ENCODE measurements at places on chromosomes 13 and 19. TPM values are rescaled to one million over a fixed set of nuclear protein-coding genes. Genes with fewer than 3 reads are reported as not detected.

DNA sequence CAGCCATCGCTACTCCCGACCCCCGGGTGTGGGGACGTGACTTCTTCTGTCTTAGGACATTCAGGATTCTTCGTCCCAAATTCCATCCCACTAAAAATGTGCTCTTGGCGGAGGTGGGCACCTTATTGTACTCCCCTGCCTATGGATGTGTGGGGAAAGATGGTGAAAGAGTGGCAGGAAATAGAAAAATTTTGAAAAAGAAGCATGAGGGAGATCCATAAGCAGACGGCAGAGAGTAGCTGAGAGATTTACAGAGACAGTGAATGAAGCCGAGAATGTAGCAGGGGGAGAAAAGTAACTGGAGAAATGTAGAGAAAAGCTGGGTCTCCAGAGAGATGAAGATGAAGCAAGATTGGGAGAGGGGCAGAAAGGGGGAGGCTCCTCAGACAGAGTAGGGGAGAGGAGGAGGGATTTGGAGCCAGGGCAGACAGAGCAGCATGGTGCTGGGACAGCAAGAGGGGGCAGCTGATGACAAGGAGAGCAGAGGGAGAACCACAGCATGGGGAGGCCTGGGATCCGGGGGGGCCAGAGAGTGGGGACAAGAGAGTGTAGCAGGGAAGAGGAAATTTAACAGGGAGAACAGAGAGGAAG, 843 bp downstream of the ZNF610 start:
- DNase-seq: no peak
- H3K36me3 ChIP-seq: no peaks in the 10 kb centered on the region
- peak overlapping the region; percentile 72 for H3K27ac ChIP-seq
- peak overlapping the region; percentile 57 for H3K4me3 ChIP-seq

GRCh38 chr19:42270346-42271044, 1.4 kb downstream of the CIC start:
- peak overlapping the region; percentile 94 for H3K27ac ChIP-seq
- peak; percentile 63 for DNase-seq
- peak overlapping the region; percentile 54 for H3K4me3 ChIP-seq
- H3K36me3 ChIP-seq: peaks cover 12% of the 10 kb centered on the region
- peaks cover 38% of the 10 kb centered on the region for H3K4me1 ChIP-seq

The MBOAT7 gene
- 180 TPM for total RNA-seq

DNA sequence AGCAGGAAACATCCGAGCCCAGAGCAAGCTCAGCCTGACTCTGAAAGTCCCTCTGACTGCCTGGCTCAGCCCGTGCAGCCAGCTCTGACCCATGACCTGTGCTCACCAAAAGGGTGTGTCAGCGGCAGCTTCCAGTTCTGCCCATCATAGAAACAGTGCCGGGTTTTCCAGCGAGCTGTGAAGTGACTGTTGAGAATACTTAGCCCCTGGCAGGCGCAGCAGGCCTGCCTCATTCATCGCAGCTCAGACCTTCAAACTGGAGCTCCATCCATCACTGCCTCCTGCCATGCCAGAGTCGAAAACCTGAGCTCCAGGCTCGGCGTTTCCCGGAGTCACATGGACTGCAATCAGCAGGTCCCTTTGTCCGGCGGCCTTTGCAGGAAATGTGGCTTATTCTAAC, 16.3 kb upstream of the GSX1 start:
- no peak overlapping the region for H3K27ac ChIP-seq
- no peaks in the 10 kb centered on the region for H3K4me1 ChIP-seq
- no peak overlapping the region for H3K4me3 ChIP-seq
- H3K27me3 ChIP-seq: peaks cover 51% of the 10 kb centered on the region

- DNase-seq: no peak
- H3K27me3 ChIP-seq: no peaks in the 10 kb centered on the region
- H3K36me3 ChIP-seq: no peaks in the 10 kb centered on the region
- no peak overlapping the region for H3K4me3 ChIP-seq
- no peak overlapping the region for H3K27ac ChIP-seq
- peaks cover 3% of the 10 kb centered on the region for H3K4me1 ChIP-seq
Observed at GRCh38 chr13:59690857-59691500, 472.7 kb downstream of the DIAPH3 start.

- DNase-seq: peak; percentile 81
- no peak overlapping the region for H3K27ac ChIP-seq
- H3K4me1 ChIP-seq: no peaks in the 10 kb centered on the region
- H3K27me3 ChIP-seq: no peaks in the 10 kb centered on the region
- no peaks in the 10 kb centered on the region for H3K36me3 ChIP-seq
- H3K4me3 ChIP-seq: no peak overlapping the region
Observed at GRCh38 chr19:34345947-34346351, 19.0 kb upstream of the GPI start.

The ALKBH7 gene
- total RNA-seq: 145 TPM

GRCh38 chr13:111388851-111389500, 68.5 kb downstream of the TEX29 start:
- H3K4me3 ChIP-seq: no peak overlapping the region
- DNase-seq: no peak
- no peaks in the 10 kb centered on the region for H3K36me3 ChIP-seq
- H3K27ac ChIP-seq: no peak overlapping the region
- H3K27me3 ChIP-seq: no peaks in the 10 kb centered on the region
- H3K4me1 ChIP-seq: no peaks in the 10 kb centered on the region

GRCh38 chr13:110965755-110966134, 50.9 kb upstream of the ANKRD10 start:
- no peaks in the 10 kb centered on the region for H3K4me1 ChIP-seq
- no peak for DNase-seq
- no peaks in the 10 kb centered on the region for H3K27me3 ChIP-seq
- no peaks in the 10 kb centered on the region for H3K36me3 ChIP-seq
- H3K4me3 ChIP-seq: no peak overlapping the region

DNA sequence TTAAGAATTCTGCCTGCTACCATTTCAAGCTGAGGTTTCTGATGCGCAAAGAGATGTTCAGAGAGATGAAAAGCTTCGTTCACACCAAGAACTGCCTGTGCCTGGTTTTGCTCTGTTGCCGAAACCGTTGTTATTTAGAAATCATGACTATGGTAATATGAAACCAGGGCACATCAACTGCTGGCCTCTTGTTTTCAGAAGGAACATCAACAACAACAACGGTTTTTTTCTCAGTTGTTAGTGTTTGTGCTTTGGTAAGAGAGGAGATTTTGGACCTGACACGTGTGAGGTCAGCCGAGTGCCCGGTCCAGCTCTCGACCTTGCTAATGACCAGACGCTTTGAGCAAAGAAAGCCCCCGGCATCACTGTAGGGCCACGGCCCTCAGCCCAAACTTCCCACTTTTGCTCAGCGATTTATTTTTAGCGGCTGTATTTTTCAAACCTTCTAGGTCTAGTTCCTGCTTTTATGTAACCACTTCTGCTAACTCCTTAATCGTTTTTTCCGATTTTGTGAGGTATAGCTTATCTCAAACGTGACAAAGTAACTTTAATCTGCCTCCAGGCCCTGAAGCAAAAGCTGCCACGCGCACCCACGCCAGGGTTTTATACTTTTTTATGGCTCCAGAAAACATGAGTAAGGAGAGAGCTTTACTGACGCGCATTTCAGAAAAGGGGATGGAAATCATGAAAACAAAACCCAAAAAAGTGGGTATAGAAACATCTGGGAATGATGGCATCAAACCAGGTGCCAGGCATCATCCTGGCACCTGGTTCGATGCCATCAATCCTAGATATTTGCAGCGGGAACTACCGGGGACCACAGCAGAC, 42.0 kb downstream of the KLF2 start:
- H3K27me3 ChIP-seq: no peaks in the 10 kb centered on the region
- H3K4me1 ChIP-seq: peaks cover 38% of the 10 kb centered on the region
- no peaks in the 10 kb centered on the region for H3K36me3 ChIP-seq
- no peak overlapping the region for H3K4me3 ChIP-seq
- DNase-seq: no peak
- peak overlapping the region; percentile 62 for H3K27ac ChIP-seq

Data from transverse colon (tissue), 4 donors.